Activated T-cell treated with anti-CD3 and anti-CD28 coated beads for 1 hour (primary cell): ENCODE measurements at places on chromosomes 1 and 21.

- no peak for DNase-seq
Observed at GRCh38 chr1:160652924-160653619, 6.2 kb upstream of the SLAMF1 start.

GRCh38 chr1:234546890-234547788, 62.8 kb downstream of the IRF2BP2 start:
- no peak for DNase-seq

GRCh38 chr1:178155481-178156255, 61.8 kb downstream of the RASAL2 start:
- no peak for DNase-seq

DNA sequence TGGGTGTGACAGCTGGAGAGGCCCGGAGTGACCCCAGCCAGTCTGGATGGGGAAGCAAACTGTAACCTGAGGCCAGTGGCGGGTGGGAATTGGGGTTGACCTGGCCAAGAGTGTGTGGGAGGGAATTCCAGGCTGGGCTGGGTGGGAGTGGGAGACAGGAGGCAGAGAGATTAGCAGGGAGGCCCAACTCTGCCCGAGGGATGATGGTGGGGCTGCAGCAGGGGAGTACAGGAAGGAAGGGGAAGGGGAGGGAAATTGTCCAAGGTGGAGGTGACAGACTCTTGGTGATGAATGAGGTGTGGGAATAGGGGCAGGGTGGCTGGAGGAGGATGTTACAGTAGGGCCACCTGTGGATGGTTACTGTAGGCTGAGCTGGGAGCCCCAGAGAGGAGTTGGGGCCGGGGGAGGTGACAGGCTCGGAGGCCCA, 40.4 kb downstream of the HUNK start:
- DNase-seq: no peak

GRCh38 chr1:39080831-39081270, 54.7 kb downstream of the NDUFS5 start:
- no peak for DNase-seq

GRCh38 chr1:90817399-90817798, 100.3 kb upstream of the BARHL2 start:
- DNase-seq: no peak

GRCh38 chr1:66777831-66778230, 23.2 kb downstream of the INSL5 start:
- DNase-seq: no peak

GRCh38 chr1:33683913-33684312, 180.0 kb upstream of the HMGB4 start:
- DNase-seq: no peak

DNA sequence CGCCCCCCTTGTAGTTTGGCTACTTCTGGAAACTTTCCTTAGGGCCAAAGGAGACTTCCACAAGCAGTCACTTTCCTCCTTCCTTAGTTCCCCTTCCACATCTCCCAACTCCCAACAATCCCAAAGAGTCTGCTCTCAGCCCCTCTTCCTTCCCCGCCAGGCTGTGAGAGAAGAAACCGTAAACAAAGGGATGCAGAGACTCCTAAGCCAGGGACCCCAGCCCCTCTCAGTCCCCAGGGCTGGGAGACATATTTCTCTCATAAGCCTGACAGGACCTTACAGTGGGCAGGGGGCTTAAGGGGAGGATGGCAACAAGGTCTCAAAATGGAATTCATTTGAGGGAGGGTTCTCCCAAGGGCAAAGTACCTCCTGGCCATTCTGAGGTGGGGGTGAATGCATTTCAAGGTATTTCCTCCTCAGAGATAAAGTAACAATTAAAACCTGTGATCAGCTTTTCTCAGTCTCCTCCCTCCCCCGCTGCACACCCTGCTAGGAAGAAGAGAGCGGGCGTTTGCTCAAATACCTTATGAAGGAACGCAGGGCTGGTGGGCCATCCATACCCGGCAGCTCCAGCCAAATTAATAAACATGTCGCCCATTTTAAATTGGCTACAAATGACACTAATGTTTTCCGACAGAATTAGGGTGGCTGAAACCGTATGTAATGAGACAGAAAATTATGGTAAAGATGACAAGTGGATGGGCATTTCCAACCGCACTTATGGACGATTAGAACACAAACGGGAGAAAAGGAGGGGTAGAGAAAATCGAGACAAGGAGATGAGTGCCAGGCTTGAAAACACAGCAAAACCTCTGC, 4.0 kb downstream of the BARHL2 start:
- DNase-seq: no peak

- DNase-seq: no peak
Observed at GRCh38 chr1:200483491-200484143, 73.8 kb upstream of the ZNF281 start.

DNA sequence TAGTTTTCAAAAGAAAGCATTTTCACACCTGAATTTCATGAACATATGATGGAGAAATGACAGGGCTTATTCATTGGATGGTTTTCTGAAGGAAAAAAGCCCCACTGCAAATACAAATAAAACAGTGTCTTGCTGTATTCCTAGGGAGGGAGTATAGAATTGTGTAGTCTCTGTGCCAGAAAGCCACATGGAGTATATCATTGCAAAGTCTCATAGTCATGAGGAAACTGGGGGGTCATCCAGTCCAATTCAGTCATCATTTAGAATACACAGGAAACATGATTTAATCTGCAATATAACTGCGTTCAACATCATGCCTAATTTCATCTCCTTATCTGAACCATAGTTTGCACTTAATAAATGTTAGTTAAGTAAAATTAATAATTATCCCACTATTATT, 222.3 kb downstream of the NTNG1 start:
- no peak for DNase-seq

DNA sequence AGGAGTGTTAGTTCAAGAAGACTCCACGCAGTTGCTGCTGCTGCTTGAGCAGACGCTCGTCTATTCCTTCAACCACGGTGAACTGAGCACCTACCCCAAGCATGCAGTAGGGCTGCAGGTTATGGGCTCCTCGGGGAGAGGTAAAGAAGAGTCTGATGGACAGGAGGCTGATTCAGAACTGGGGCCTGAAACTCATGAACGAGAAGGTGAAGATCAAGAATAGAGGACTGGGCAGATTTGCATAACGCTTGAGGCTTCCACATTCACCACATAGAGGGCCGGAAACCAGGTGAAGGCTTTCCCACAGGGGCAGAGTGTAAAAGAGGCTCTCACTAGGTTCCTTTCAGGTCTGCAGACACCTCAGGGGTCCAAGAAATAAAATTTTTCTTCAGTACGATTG, 9.1 kb downstream of the ABCA4 start:
- DNase-seq: no peak

- no peak for DNase-seq
Observed at GRCh38 chr1:2384941-2385481, 6.3 kb downstream of the MORN1 start.
